Stimulated activated CD4-positive, alpha-beta T cell treated with anti-CD3 and anti-CD28 coated beads, TNF-alpha, amount 100 ng/mL, for 1 hour (primary cell): ENCODE measurements at places on chromosomes 5 and 9.
A peak's percentile ranks its signal among the peaks of the same experiment; 100 is the strongest.

GRCh38 chr9:127139071-127139731, 16.8 kb upstream of the ANGPTL2 start:
- no peak for DNase-seq

GRCh38 chr9:34463098-34463900, 4.7 kb downstream of the DNAI1 start:
- DNase-seq, result peak; percentile 6

DNA sequence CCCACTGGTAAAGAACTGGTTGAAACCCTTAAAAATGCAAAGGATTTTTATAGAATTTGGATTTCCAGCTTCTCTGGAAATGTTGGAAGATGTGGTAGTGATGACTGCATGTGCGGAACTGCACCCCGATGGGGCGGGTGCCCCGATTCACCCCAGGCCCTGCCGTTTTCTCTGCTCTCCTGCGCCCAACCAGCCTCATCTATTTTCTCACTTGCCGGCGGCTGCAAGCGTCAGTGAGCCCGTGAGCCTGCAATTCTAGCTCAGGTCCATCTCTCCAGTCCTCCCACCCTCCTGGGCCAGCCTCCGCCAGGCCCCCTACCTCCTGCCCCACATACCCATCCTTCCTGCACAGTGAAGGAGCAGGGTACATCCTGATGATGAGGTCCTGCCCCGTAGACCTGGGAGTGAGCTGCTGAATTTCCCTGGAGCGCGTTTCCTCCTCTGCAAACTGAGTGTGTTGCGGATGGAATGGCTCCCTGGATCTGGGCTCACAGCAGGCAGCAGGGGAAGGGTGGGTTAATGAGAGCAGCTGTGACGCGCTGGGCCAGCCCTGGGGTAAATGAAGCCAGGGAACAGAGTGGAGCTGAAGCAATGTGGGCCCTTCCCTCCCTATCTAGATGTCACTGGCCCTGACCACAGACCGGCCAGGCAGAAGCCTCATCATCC, 45.9 kb upstream of the PHYKPL start:
- no peak for DNase-seq

DNA sequence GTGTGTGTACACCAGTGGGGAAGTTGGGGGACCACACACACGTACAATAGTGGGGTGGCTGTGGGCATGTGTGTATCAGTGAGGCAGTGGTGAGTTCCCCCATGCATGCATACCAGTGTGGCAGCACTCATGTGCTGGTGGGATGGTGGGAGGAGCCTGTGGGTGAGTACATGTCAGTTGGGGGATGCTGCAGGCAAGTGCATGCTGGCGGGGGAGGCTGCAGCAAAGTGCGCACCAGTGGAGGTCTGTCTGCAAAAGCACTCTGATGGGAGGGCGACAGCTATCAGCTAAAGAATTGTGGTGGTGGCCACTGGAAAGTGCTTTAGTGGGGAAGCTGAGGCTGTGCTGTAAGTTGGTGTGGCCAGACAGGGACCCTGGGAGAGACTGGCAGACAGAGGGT, 418.8 kb downstream of the KIAA0825 start:
- DNase-seq, result no peak

DNA sequence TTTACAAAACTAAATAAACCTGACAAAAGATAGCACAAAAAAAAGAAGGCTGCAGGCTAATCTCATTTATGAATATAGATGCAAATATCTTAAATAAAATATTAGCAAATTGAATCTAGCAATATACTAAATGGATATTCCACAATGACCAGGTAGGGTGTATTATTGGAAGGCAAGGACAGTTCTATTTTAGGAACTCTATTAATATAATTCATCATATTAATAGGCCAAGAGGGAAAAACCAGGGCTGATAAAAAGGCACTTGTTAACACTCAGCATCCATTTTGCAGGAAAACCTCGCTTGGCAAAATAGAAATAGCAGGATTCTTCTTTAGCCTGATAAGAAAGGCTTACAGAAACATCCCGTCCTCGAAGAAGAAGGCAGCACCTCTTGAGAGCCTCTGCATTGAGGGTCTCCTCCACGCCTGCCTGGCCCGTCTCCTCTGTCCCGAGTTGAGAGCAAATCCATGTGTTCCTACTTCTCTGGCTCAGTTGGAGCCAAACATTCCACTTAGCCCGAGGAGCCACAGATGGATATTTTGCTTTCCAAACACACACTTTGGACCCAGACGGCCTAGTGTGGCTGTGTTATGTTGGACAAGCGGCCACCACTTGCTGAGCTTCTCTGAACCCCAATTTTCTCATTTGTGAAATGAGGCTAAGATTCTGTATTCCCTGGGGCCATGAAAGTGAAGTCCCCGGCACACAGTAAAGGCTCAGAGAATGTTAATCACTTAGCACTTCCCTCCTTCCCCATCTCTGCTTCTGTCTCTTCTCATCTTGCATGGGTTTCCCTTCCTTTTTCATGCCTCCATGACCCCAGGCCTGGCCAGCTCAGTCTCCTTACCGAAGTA, 181.8 kb upstream of the MVB12B start:
- DNase-seq, result no peak

GRCh38 chr5:63125862-63126261, 547.2 kb downstream of the LRRC70 start:
- no peak for DNase-seq

GRCh38 chr5:126864042-126864688, 87.2 kb downstream of the LMNB1 start:
- no peak for DNase-seq

- no peak for DNase-seq
These were observed 263.6 kb upstream of the C9orf72 start for GRCh38 chr9:27836661-27837401.

DNA sequence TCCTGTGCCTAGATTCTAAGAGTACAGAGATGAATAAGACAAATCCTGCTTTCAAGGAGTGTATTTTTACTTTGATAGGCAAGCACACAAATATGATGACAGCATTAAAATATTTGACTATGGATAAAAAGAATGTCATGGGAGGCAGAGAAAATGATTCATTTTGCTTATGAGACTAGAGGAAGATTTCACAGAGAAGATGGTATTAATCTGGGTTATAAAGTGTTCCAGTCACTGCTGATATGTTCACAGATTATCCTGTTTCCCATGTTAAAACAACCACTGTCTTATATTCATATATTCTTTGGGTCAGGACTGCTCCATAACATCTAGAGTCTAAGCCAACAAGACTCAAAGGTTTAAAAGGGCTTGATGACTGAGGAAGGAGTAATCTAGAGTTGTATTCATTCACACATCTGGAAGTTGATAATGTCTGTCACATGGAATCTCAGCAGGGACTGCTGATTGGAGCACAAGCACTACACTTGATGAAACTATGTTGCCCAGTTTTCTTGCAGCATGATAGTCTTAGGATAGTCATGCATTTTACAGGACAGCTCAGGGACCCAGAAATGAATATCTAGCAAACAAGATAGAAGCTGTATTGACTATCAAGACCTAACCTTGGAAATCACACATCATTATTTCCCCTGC, 79.3 kb downstream of the STARD4 start:
- no peak for DNase-seq

- no peak for DNase-seq
These were observed 126.6 kb downstream of the BARX1 start for GRCh38 chr9:93828331-93829097.

DNA sequence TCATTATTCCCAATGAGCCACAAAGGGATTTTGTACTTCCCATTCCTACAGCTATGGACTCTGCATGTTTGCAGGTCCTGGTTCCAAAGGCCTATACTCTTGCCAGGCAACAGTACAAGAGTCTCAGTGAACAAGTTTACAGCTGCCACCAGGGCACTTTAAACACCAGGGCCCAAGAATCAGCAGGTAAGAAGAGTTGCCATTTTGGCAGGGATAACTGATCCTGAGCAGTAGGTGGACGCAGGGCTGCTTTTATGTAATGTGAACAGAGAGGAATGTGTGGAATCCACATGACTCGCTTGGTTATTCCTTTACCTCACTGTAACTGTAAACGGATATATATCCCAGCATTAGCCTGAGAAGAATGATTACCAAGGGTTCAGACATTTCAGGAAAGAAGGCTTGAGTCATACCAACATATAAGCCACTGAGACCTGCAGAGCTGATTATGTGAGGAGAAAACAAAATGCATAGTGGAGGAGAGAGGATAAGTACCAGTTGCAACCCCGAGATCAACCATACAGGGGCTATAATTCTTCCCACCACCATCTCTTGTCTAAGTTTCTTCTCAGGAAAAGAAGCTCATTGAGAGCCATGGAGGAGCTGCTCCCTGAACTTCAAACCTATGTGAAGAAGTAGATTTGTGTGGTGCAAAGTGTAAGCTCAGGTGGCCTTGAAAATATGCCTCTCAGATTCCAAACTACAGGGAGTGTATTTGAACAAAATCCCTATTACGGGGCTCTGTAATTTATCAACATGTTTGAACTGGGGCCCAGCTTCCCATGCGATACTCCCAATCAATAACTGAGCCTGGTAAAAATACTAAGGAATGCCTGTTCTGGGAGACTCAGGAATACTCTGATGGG, 24.6 kb downstream of the RAPGEF6 start:
- DNase-seq, result no peak

GRCh38 chr5:166991601-166992000, 1299.8 kb upstream of the WWC1 start:
- DNase-seq, result no peak
